Activated CD4-positive, alpha-beta T cell treated with anti-CD3 and anti-CD28 coated beads for 36 hours (primary cell): ENCODE measurements at places on chromosomes 6 and 20. TPM values are rescaled to one million over a fixed set of nuclear protein-coding genes. Genes with fewer than 3 reads are reported as not detected.

TBXT gene
- not detected for total RNA-seq

C6orf15 gene
- total RNA-seq, result not detected

PREP gene
- 49.0 TPM for total RNA-seq

SCRT2 gene
- total RNA-seq, result not detected

OTOR gene
- total RNA-seq, result not detected

LINC00237 gene
- not detected for total RNA-seq

DOK5 gene
- 2.9 TPM for total RNA-seq

BCAS1 gene
- 0.14 TPM for total RNA-seq

FNDC1 gene
- not detected for total RNA-seq

ULBP2 gene
- 0.43 TPM for total RNA-seq

CTAGE9 gene
- 0.21 TPM for total RNA-seq

TSBP1 gene
- total RNA-seq, result not detected

TFAP2A gene
- total RNA-seq, result 0.26 TPM

SIRPD gene
- not detected for total RNA-seq

PDE10A gene
- total RNA-seq, result not detected

PLAGL1 gene
- 16.3 TPM for total RNA-seq
